ENCODE measurements at places on chromosomes 3 and 15.

DNA sequence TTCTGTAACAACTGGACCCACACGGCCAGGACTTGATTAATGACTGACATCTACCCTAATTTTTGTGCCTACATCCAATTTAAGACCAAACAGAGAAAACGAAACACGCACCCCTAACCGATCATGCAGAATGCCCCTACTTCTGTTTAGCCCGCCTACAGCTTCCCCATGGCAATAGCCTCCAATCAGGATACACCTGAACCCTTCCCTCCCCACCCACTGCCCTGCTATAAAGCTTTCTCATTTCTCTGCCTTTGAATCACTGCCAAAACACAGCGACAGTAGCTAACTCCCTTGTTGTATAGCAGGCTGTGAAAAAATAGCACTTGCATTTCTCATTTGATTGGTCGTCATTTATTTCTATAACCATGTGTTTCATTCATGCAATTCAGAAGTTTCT, 45.2 kb upstream of the DPPA4 start:
- DNase-seq, result no peak

DNA sequence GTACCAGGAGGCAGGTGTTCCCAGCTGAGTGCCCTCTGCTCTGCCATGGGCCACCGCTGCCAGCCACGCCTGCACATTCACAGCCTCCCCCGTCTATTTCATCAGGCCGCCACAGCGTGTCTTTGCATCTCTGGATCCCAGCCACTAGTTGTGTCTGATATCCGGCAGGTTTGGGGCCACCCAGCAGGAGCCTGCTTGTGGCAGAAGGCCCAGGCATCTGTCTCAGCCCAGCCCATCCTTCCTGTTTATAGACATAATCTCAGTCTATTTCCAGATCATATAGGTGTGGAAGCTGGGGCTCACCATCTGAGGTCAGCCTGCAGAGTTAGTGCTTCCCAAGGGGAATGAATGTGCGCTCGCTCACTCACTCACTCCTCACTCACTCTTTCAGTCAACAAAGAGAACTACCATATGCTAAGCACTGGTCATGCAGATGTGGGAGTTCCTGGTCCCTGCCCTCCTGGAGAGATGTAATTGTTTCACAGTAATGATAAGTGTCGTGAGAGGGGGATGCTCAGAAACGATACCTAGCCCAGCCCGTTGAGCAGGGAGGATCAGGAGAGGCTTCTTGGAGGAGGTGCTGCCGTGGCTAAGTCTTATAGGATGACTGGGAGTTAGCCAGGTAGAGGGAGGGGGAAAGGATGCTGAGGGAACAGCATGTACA, 60.6 kb downstream of the FGD5 start:
- peak; percentile 34 for DNase-seq

GRCh38 chr3:55156851-55157650, 229.2 kb upstream of the LRTM1 start:
- DNase-seq, result peak; percentile 55

GRCh38 chr15:85646538-85647091, 148.1 kb downstream of the KLHL25 start:
- peak; percentile 72 for DNase-seq

DNA sequence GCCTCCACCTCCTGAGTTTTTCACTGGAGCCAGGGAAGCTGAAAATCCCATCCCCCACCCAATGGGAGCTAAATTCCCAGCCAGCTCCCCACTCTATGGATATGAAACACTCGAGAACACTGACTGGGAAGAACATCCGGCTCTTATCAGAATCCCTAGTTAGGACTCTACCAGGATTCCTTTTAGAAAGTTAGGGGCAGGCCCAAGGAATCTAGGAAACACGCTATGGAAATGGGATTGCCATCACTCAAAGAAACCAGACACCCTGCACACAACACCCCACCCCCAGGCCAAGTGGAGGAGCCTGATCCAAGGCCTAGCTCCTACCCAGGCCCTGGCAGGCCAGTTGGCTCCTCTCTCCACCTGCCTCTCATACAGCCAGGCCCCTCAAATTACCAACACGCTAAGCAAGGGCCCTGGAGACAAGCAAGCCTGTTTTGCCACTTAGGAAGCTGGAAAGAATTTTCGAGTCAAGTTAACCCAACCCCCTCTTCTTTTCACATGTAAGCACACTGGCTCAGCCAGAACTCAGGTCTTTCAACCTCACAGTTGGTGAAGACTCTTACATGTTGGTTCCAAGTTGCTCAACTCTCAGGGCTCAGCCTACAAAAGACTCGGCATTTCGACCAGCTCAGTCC, 75.5 kb downstream of the RBPMS2 start:
- peak; percentile 31 for DNase-seq

GRCh38 chr15:78440375-78441373, 2.7 kb downstream of the IREB2 start:
- DNase-seq, result no peak

- DNase-seq, result no peak
Measured at GRCh38 chr3:33957176-33957575, 158.7 kb downstream of the PDCD6IP start.

DNA sequence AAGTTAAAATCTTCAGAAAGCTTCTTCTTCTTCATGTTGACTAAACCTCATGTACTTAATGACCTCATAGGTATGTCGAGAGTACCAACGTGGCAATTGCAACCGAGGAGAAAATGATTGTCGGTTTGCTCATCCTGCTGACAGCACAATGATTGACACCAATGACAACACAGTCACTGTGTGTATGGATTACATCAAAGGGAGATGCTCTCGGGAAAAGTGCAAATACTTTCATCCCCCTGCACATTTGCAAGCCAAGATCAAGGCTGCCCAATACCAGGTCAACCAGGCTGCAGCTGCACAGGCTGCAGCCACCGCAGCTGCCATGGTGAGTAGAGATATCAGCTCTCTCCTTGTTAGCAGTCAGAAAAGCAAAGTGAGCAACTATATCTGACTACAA, 176.5 kb downstream of the MBNL1 start:
- peak; percentile 25 for DNase-seq

- peak; percentile 54 for DNase-seq
Measured at GRCh38 chr15:65460741-65461347, 38.1 kb upstream of the IGDCC4 start.

DNA sequence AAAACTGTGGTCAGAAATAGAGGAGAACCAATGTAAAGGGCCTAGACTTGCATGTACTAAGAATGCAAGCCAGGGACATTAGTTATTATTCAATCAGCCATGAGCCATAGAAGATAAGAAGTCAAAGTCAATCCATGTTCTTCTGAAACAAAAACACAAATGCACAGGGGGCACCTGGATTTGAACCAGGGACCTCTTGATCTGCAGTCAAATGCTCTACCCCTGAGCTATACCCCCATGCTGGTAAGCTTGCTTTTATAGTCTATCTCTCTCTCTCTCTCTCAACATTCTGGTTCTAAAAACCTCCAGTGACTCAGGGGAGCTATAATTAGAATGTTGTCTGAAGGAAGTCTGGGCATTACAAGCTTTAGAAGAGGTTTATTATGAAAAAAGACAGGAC, 85.6 kb upstream of the ACP3 start:
- DNase-seq, result peak; percentile 72

DNA sequence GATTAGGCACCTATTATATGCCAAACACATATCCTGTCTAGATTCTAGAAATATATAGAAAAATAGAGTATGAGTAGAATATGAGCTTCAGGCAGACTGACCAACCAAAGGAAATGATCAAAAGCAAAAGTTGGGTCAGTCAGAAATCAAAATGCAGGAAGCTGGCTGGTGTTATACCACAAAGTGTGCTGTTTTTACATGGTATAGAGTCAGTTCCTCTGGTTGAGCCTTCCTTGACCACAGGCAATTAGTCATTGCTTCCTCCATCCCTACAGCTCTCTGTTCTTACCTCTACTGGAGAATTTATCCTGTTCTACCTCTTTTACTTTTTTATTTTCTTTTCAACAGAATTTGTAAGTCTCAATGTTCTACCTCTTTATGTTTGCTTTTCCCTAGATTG, 149.8 kb downstream of the TMCO5A start:
- DNase-seq, result peak; percentile 65

DNA sequence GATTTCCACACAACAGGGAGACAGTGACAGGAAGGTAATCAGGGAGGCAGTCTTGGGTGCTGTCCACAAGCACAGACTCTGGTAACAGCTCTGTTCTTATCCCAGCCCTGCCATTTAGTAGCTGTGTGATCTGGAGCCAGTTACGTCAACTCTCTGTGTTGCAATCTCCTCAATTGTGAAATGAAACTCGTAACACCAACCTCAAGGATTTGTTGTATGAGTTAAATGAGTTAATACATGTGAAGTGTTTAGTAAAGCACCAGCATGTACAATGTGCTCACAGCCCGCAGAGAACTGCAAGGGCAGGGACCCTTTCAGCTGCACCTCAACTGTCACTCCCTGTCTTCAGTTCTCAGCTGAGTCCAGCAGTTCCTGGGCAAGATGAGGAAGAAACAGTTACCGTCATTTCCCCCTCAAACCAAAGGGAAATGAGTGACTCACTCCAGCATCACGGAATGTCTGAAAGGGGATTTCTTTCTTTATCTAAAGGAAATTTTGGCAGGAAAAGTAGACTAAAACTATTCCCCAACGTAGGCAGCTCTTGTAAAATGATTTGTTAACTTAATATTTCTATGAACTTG, 39.9 kb upstream of the MB21D2 start:
- peak; percentile 97 for DNase-seq

DNA sequence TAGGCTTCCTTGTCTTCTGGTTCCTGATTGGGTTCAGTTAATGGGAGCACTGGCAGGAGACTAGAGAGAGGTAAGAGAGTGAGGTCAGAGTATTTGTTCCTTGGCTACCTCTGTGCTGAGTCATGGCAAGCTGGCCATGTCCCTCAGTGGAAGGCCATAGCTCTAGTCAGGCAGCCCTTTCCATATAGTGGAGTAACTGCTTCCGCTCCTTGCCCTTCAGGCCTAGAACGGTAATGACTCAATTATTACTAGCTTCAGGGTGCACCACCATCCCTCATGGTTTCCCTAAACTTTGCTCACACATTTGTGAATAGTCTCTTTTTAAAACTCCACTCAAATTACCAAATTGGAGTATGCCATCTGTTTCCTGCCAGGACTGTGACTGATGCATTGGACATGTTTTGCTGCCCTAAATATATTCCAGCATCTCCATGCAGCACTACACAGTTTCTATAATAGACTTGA, 10.5 kb upstream of the ANO10 start:
- peak; percentile 93 for DNase-seq

DNA sequence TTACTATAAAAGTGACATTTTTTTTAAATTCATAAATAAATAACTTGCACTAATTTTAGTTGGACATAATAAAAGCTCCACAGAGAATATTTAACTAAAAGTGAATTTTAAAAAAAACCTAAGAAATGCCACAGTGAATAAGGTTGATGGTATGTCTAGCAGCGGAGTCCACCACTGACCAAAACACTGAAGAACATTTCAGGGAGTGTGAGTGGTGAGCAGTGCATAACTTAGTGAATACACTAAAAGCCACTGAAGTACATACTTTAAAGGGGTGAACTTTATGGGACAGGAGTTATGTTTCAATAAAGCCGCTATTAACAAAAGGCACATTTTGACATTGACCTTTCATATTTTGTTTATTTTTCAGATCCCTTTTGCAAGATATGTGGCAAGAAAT, 32.3 kb downstream of the SRP14 start:
- DNase-seq, result peak; percentile 61

GRCh38 chr3:16528581-16528993, 15.1 kb upstream of the RFTN1 start:
- DNase-seq, result peak; percentile 51

- DNase-seq, result no peak
Measured at GRCh38 chr3:136186344-136186743, 9.8 kb downstream of the MSL2 start.

DNA sequence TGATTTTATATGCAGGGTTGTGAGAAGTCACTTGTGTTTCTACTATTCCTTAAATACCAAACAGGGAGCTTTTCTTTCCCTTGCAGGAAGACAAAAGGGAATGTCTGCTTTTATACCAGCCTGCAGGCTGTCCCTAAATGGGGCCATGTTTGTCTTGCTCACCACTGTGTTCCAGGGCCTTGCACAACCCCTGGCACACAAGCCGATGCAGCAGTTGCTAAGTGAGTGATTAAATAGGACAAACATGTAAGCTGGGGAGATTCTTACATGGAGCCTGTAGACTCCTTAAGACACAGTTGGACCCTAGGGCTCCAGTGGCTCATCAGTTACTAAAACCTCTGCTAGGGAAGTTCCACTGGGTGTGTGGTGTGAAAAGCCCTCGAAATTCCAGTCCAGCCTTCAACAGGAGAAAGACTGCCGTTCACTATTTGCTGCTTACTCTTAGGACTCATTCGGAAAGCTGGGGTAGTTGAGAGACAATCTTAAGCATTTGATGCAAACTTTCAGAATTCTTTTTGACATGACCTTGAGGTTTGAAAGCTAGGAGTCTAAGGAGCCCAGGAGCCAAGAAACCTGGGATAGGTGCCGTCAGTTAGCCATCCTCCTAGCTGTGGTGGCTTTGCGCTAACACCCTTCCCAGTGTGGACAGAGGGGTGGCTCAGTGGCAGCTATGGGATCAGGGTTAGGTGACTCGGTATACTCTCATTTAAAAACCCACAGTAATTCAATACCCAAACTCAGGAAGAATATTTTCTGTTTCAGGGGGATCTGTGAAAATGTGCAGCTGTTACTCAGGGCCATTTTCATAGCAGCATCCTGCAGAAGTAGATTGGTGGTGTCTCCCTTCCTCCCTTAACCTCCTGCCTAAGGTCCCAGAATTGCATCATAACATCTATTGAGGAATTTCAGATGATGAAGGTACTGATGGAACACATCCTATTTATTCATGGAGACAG, 39.1 kb downstream of the SYNM start:
- peak; percentile 76 for DNase-seq

DNA sequence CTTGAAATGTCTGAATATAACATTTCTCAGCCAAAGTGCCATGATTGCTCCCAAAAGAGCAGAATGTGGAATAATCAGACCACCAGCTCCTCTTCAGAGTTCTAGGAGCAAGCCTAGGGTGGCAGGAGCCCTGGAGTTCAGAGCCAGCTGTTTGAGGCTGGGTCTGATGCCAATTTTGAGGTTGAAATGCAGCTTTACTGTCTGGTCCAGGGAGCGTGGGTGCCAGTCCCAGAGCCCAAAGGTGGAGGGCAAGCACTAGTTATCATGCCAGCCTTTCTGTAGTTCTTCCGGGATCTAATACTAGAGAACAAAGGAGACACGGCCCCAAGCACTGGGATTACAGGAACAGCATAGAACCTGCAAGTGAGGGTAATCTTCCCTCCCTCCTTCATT, 69.3 kb downstream of the TNFAIP8L3 start:
- no peak for DNase-seq

GRCh38 chr3:12964711-12965612, 108.3 kb downstream of the IQSEC1 start:
- DNase-seq, result no peak

- no peak for DNase-seq
Measured at GRCh38 chr15:63232405-63232804, 43.0 kb downstream of the RAB8B start.

DNA sequence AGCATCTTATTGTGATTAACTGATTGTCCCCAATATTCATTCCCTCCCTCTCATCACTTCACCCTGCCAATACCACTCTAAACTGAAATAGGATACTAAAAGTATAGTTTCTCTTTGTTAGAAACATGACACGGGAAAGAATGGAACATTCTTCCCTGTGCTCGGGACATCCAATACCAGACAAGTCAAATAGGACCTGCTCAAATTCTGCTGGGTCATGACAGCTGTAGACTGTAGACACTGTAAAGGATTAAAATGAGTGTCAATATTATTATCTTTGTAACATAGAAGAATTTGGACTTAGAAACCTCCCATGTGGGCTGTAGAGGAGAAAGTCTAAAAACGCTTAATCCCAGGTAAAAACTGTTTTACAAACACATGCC, 315.0 kb upstream of the NR2E3 start:
- no peak for DNase-seq
